ENCODE measurements at places on chromosomes 5 and 9.

- DNase-seq: no peak
Observed at GRCh38 chr5:117488976-117489500, 914.4 kb upstream of the SEMA6A start.

DNA sequence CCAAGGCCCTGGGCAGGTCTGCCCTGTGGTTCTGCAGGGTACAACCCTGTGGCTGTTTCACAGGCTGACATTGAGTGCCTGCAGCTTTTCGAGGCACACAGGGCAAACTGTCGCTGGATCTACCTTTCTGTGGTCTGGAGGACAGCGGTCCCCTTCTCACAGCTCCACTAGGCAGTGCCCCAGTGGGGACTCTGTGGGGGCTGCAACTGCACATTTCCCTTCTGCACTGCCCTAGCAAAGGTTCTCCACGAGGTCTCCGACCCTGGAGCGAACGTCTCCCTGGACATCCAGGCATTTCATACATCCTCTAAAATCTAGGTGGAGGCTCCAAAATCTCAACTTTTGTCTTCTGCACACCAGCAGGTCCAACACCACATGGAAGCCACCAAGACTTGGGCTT, 1645.2 kb upstream of the CDH6 start:
- DNase-seq: no peak

DNA sequence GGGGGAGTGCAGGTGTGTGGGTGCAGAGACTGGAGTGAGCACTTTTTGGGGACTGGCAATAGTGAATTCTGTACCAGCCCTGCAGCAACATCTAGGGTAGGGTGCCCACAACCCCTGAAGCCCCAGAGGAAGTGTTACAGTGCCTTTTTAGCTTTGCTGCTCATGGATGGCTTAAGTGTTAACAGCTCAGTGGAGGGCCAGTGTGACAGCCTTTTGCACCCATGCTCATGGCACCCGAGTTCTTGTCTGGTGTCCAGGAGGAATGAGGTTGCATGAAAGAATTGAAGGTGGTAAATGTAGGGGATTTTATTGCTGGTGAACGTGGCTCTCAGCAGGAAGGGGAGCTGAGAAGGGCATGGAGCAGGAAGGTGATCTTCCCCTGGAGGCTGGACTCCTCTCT, 107.3 kb downstream of the MRPL36 start:
- DNase-seq: no peak

DNA sequence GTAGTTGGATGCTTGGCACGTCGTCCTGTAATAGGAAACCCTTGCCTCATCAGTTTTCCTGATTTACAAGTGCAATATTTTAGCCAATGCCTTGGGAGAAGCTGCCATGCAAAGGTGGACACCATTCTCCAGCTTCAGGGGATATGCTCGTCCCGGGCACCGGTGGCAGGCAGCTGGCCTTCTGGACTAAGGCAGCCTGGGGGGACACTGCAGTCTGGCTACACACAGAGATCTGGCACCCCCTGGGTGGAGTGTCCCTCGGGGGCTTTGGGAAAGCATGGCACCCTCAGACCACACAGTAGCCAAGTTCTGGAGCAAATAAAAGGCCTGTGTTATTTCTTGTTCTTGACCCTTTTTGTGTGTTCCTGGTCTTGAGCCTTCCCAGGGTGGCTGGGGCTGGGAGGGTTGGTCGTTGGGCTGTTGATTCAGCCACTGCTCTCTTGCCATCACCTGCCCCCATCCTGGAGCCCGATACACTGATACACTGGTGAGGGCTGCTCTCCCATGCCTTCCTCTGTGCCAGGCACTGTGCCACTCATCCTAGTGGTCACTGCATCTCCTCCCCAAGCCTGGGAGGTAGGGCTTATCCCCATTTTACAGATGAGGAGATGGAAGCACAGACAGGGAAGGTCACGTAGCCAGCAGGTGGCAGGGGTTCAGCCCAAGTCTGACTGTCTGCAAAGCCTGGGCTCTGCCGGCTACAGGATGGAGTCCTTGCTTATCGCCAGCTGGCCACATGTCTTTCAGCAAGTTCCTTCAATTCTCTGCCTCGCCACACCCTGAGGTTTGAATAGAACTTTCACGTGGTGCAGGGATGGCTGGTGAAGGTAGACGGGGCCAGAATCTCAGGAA, 134.1 kb downstream of the RGS3 start:
- no peak for DNase-seq

DNA sequence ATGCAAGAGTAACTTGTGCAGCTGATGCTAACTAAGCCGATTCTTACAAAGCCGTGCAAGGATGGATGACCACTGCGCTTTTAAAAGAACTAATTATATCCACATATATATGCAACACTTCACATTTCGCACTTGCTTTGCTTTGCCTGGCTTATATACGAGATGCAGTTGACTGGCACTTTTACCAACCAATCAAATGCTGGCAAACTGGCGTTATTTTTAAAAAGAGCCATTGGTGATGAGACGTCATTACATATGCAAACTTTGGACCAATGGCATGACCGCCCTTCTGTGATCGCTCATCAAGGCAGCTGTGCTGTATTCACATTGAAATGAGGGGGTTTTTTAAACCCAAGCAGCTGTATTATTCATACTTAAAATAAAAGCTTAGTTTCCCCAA, 1147.7 kb upstream of the WWC1 start:
- DNase-seq: no peak

DNA sequence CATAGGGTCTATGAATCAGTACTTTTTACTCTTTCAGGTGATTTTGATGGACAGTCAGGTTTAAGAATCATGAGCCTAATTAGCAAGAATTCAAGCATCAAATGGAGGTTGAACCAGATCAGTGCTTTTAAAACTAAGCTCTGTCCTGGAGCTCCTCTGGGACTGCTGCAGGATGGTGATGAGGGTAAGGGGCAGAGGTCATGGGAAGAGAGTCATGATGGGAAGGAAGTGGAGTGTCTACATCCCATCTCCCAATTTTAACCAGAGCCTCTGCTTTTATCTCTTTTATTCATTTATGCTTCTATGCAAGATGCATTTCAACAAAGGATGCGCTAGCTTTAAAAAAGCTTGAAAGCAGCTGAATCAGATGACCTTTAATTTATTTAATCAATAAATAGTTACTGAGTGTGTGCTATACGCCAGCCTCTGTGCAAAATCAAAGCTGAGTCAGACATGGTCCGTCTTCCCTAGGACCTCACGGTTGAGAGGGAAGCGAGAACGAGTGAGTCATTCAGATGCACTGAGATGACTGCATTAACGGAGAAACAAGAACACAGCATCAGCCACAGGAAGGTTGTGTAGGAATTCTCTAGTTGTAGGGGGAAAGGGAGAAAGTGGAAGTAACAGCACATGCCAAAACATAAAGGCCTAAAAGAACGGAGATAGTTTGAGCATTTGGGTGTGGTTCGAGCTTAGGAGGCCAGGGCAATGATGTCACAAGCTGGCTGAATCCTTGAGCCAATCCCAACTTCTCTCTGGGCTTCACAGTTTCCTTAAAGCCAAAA, 441.6 kb upstream of the BRINP1 start:
- DNase-seq: no peak

- no peak for DNase-seq
Observed at GRCh38 chr9:89978185-89978584, 373.4 kb downstream of the GADD45G start.

DNA sequence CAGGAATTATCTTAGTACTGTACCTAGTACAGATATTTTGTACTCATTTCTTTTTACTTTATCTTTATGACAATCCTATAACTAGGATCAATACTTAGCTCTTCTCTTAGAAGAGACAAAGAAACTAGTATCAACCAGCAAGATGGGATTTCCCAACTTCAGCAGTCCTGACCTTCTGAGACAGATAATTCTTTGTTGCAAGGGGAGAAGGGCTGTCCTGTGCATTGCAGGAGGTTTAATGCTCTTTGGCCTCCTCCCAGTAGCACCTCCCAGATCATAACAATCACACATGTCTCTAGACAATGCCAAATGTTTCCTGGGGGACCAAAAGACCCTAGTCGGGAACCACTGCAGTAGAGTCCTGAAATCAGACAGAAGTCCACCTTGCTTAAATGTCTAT, 424.3 kb upstream of the DMAC1 start:
- no peak for DNase-seq

GRCh38 chr5:88485531-88485930, 216.9 kb upstream of the TMEM161B start:
- DNase-seq: no peak

- DNase-seq: no peak
Observed at GRCh38 chr5:132182359-132183040, 45.2 kb downstream of the P4HA2 start.

GRCh38 chr9:3836011-3836410, 310.2 kb upstream of the RFX3 start:
- DNase-seq: no peak

- DNase-seq: no peak
Observed at GRCh38 chr9:87498811-87499360, 1.2 kb downstream of the DAPK1 start.

- no peak for DNase-seq
Observed at GRCh38 chr9:125241863-125242739, 958 bp upstream of the HSPA5 start.

GRCh38 chr5:141809380-141810096, 68.7 kb downstream of the PCDH1 start:
- no peak for DNase-seq

GRCh38 chr9:91419222-91420191, 4.1 kb downstream of the NFIL3 start:
- DNase-seq: no peak

DNA sequence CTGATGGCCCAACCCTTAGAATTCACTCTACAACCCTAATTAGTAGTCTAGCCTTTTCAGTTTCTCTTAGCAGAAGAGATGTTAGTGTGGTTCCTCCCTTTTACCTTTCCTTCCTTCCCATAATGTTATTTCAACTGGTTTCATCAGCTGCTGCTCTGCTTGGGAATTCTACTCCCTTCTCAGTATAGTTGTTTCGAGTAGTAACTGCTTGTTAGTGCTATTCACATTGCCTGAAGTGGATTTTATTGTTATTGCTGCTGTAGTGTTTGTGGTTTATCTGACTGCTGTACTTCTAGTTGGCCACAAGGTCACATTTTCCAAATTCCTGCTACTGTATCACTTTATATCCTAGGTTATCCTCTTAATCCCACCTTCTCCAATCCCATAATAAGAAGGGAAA, 29.7 kb downstream of the SMIM15 start:
- no peak for DNase-seq

GRCh38 chr9:93231121-93231694, 47.3 kb downstream of the WNK2 start:
- DNase-seq: no peak

DNA sequence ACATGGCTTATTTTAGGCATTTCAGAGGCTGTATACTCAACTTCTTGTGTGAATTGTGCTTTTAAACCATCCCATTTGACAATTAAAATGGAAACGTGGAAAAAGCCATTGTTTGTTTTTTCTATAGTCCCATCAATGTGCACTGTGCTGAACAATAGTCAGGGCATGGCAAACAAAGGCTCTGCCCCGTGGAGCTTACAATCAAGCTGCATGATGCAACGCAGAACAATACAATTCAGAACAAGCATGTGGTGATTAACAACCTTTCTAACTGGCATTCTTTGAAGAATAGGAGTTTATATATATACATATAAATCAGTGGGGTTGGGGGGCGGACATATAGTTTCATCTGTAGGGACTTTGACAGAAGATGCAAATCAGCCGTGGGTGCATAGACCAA, 2125.4 kb upstream of the WWC1 start:
- DNase-seq: peak; percentile 87

GRCh38 chr5:139418793-139419192, 14.9 kb upstream of the SPATA24 start:
- DNase-seq: no peak

DNA sequence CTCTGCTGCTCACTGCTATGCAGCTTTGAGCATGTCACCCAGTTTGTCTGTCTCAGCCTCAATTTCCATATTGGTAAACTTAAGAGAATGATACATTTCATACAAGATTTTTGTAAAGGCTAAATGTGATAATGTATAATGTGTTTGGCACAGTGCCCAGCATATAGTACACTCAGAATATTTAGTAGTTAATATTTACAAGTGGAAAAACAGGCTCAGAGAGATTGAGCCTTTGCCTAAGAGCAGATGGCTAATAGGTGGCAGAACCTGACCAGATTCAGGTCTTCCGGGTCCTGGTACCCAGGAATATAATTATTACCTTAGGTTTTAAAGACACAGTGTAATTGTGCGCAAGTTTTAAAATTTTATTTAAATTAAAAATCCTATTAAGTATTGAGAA, 46.8 kb upstream of the KIAA1958 start:
- no peak for DNase-seq

GRCh38 chr9:121652021-121652837, 795 bp downstream of the DAB2IP start:
- no peak for DNase-seq

DNA sequence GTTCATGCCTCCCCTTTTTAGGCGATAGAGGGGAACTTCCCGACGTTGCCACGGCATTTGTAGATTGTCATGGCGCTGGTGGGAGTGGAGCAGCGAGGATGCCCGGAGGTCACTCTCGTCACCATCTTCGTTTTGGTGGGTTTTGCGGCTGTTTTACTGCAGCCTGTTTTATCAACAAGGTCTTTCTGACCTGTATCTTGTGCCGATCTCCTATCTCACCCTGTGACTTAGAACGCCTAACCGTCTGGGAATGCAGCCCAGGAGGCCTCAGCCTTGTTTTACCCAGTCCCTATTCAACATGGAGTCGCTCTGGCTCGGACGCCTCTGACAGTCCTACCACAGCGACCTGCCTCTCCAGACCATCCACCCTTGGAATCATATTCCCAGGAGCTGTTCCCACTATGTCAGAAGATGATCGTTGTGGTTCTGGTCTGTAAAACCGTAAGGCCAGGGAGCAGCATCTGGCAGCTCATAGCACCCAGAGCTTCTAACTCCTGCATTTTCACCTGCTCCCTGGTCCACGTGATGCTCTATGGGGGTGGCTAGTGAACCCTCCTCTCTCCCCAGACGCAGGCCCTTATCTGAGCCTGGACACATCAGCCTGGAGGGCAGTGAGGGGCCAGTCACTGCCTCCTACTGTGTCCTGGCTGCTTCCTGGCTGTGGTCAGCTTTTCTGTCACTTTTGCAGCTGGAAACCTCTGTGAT, 35.1 kb upstream of the CLK4 start:
- DNase-seq: no peak

DNA sequence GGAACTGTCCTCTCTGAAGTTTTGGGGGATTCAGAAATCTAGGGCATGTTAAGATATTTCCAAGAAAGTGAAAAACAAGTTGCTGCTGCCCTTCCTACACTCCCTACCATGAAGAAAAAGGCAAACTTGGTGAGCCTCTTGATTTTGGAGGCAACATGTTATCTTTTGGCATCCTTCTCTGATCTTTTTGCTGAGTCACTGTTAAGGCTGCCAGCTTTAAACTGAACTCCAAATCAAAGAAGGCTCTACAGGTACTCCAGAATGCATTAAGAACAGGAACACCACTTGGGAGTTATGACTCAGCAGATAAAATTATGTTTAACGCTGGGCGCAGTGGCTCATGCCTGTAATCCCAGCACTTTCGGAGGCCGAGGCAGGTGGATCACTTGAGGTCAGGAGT, 24.0 kb downstream of the PCDHB15 start:
- no peak for DNase-seq

GRCh38 chr5:127959152-127959764, 124.3 kb upstream of the SLC12A2 start:
- peak; percentile 67 for DNase-seq

DNA sequence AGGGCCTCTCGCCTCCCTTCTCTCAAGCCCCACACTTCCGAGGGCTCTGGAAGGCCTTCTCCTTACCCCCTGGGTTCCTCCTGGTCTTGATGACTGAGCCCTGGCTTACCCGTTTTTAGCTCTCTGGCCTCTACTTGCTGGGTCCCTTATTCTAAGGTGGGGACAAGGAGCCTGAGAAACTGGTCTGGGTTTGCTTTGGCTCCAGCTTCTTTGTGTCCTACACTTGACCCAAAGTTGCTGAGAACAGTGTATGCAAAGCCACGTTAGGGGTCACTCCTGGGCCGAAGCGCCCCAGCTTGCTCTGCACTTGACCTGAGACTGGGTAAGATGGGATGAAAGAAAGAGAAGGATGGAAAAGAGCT, 788 bp downstream of the ZNF346 start:
- DNase-seq: no peak

Measured in NCI-H2081 treated with DMSO at 0.1 percent for 48 hours (cell line).